ENCODE measurements at places on chromosomes 7 and 10.
A peak's percentile ranks its signal among the peaks of the same experiment; 100 is the strongest.

DNA sequence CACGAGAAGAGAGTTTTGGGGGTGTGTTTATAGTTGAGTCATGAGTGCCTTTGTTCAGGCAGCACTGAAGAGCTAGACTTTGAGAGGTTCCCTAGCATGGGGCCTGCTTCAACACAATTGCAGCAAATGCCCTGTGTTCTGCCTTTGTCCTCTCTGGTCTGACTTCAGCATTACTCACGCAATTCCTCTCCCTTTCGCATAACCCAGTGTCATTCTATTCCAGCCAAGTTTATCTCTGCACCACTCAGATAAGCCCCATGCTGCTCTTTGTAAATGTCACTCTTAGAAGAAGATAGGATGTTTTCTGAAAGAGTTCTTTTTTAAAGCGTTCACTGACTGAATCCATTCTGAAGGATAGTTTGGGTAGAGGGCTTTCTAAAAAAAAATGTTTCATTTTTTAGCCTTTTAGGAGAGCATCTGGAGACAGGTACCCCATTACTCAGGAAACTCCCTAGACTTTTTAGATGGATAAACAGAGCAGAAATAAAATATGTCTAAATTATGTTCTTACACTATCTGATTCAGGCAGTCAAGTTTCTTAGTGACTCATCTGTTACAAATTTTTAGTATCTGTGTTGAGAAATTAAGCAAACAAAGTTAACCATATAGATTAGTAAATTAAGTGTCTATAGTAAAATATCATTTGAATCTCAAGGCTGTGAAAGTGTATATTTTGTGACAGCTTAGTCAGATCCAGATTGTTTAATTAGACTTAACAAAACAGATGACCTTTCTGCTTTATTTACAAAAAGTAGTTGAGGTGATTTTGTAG is 318.5 kb downstream of the GPR158 start:
- no peak for DNase-seq

GRCh38 chr10:112280205-112280921 is 2.8 kb upstream of the TECTB start:
- no peak for DNase-seq

GRCh38 chr10:2782265-2782664 is 285.1 kb upstream of the PFKP start:
- no peak for DNase-seq

DNA sequence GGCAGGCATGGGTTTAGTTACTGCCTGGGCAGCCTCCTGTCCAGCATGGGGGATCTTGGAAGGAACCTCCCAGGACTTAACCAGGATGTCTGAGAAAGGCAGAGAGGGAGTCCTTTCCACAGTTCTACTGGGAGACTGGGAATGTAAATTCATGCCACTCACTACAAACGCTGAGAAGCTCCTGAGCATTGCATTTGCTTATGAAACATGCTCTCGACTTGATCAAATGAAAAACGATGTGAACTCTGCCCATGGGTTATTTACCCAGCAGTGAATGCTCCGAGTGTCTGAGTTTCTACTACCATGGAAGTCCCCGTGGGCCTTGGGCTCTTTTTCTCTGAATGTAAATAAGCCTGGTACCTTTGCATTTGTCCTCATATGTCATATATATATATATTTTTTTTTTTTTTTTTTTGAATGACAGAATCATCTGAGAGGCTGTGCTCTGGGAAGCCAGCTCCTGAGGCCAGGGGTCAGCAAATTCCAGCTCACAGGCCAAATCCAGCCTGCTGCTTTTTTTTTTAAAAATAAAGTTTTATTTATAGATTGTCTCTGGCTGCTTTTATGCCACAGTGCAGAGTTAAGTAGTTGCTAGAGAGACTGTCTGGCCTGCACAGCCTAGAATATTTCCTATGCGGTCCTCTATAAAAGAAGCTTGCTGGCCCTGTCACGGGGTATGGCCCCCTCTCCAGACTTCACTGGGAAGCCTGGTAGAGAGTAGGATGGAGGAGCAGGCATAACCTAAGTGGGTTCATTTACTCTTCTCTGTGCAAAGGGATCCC is 21.4 kb upstream of the RAPGEF5 start:
- DNase-seq = no peak

GRCh38 chr7:128862571-128863432 is at the start of gene ATP6V1F:
TSS of gene ATP6V1F (plus strand) at chr7:128862856. CDS start at chr7:128862905, 49 bp downstream.
- peak; percentile 99 for DNase-seq

DNA sequence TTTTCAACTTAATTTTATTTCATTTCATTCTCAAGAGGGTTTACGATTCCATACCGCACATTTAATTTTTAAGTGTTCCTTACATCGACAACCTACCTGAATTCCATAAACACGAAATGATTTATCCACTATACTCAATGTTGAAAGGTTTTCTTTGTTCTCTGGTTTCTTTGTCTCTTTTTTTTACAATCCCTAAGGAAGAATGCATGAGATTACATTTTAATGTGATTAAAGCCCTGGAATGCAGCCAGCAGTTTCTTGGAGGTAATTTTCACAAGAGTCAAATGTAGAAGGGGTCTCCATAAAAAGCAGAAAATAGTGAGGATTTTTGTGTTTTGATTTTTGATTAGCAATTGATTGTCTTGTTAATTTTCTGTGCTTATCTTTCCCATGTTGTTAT is 59.2 kb upstream of the ADCY1 start:
- DNase-seq = no peak

- DNase-seq = no peak
Observed at GRCh38 chr7:42345478-42346299, 108.7 kb upstream of the GLI3 start.

GRCh38 chr10:71564194-71564820 is 155.3 kb downstream of the C10orf105 start:
- DNase-seq = no peak

DNA sequence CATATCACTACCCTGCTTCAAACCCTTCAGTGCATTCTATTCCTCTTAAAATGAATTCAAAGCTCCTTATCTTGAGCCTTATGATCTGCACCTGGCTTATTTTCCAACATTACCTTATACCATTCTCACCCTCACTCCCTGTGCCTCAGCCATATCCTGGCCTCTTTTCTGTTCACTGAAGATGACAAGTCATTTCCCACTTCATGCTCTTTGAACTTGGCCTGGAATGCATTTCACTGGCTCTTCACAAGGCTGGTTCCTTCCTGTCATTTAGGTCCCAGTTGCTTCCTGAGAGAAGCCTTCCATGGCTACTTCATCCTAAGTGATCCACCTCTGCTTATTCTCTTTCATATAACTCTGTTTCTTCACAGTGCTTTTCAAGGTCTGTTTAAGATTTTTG is 3.2 kb upstream of the LIPF start:
- DNase-seq = no peak

- no peak for DNase-seq
Observed at GRCh38 chr7:129166745-129167144, 21.7 kb upstream of the SMO start.

- DNase-seq = no peak
Observed at GRCh38 chr7:141837683-141838082, 3.6 kb downstream of the PRSS37 start.

- no peak for DNase-seq
Observed at GRCh38 chr7:49322476-49322875, 398.1 kb downstream of the CDC14C start.

DNA sequence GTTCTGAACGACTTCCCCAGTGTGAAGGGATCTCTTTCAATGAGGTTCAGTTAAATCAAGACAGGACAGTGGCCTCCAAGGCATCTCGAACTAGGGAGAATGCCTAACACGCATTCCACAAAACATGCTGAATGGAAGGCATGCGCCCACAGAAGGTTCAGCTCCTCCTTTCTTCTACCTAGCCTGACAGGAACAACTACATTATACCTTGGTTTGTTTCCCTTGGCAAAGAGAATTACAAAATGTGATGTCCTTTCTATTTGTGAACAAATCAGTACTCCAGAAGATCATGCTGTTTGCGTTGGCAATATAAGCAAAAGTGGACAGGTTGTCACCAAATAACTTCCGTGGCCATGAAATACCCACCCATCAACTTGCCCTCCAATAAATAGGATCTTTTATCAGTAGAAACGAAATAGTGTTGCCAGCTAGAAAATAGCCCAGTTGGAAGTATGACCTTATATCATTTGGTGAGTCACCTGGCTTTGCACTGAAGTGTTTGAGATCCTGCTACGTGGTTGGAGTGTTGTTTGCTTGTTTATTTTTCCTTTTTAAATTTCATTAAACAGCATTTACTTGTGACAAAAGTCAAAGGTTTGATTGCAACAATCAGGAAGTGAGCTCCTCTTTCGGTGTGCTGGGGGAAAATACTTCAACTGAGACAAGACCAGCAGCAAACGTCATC is 117.0 kb upstream of the FAM204A start:
- no peak for DNase-seq

DNA sequence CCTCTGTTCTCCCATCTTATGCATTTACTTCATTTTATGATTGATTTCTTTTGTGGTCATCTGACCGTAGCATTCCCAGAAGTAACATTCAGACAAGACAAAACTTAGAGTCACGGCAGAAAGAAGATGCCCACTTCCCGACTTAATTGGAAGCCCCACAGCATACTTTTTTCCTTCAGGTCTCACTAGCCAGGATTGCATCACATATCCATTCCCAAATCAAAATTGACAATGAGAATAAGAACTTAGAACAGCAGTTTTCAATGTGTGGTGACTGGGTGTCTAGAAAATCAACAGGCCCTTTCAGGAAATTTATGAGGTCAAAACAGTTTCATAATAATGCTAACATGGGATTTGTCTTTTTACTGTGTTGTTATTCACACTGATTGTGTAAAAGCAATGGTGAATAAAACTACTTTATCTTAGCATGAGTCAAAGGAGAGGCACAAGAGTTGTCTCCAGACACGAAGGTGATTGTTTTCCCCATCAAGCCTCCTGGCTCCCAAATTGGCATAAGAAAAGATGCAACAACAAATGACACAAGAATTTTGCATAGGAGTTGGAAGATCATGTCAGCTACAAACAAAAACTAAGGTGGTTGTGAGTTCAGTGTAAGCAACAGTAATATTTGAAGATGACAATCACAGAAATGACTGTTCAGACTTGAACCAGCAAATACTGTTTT is 493.9 kb downstream of the HTR7 start:
- DNase-seq = no peak

- no peak for DNase-seq
Observed at GRCh38 chr10:53744746-53745145, 972.2 kb upstream of the MBL2 start.

DNA sequence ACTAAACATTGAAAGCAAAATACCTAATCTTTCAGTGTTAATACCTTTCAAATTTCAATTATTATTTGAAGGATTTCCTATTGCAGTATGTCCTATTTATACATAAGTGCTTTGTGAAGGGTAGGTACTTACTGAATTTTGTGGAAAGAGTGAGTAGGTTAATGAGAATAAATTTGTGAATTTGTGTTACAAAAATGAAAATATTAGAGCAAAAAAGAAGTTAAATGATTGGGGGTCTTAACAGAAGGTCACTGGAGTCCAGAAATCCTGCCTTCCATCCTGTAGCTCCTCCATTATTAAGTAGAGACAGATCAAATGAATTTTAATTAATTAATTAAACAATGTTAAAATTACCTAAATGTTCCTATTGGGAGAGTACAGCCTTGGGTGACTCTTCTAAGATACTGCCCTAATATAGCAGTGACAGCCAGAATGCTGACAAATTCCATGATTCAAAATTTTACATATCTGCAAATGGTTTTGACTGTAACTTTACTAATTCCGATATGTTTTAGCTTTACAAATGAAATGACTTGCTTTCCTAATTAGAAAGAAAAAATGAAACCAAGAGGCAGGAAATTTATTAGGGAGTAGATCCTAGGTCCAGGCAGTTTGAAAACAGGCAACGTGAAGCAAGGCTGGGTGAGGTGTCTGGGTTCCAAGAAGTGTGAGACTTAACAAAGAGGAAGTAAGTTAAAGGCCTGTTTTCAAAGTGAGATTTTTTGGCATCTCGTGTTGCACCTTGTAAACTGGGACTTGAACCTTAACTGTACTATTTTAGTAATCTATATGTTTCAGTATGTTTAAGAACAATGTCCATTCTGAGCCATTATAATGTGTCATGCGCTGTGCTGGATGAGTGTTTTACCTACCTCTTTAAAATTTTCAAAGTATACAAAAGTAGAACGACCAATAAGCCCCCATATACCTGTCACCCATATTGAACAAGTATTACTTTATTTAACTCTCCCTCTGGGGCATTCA is 1.5 kb downstream of the PIK3CG start:
- DNase-seq = no peak

DNA sequence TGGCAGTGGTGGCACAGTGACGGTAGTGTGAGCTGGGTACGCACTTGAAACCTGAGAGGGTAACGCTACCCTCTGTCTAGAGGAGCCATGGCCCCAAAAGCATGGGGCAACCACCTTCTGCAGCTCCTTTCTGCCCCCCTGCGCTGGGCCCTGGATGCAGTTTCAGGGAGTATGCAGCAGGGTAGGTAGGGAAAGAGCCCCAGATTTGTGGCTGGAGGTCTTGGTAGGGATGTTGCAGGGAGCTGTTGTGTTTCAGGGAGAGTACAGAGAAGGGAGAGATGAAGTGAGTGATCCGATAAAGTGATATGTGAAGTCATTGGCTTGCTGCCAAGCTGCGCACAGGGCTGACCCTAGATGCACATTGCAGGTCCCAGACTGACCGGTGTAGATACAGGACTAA is 2.7 kb upstream of the PGAM2 start:
- DNase-seq = no peak

- DNase-seq = no peak
Observed at GRCh38 chr7:116041615-116042014, 11.1 kb upstream of the TFEC start.

- DNase-seq = peak; percentile 29
Observed at GRCh38 chr10:43287056-43288007, 20.5 kb upstream of the RASGEF1A start.

GRCh38 chr7:31873816-31874597 is 187.0 kb downstream of the PPP1R17 start:
- DNase-seq = no peak

DNA sequence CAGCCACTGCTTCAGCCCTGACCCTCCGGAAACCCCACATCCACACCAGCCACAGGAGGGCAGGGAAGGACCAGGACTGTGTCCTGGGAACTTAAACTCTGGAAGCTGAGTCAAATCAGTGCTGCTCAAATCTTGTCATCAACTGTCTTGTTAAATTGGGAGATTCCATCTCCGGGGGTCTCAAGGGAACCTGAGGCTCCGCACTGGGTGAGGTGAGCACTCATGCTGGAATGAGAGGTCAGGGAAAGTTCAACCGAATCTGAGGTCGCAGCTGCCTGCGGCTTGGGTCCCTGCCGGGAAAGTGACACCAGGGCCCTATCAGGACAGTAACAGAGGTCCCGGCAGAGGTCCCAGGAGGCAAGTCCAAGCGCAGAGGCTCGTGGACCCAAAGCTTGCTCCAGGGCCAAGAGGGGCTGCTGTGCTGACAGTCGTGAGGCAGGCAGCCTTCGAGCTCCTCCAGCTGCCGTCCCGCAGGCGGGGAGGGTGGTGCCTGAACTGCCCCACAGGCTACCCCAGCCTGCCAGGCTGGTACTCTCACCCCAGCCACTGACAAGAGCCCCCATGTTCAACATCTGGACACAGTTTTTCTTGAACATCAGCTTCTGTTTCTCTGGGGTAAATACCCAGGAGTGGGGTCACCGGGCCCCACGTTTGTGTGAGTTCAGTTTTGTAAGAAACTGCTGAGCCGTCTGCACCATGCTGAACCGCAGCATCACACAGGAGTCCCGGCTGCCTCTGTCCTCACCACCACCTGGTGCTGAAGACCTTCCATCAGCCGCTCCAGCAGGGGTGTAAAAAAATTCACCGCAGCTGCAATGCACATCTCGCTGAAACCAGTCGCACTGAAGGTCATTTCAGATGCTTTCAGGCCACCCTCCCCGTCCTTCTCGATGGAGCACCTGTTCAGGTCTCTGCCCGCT is 101.0 kb downstream of the DIP2C start:
- no peak for DNase-seq
